NCI-H69 (cell line): ENCODE measurements at places on chromosomes 3 and 15.

DNA sequence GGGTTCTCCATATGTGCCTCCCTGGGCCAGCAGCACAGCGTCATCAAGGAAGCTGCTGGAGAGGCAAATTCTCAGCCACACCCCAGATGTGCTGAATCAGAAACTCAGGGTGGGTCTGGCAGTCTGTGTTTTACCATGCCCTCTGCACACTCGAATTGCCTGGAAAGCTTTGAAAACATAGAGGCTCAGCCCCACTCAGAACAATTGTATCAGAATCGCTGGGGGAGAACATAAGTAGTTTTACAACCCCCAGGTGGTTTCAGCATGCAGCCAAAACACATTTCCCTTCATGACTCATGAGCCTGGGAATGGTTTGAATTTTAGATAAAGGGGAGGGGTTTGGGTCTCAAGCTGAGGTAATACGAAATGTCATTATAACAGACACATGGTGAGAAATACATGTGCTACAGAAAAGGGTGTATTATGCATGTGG is 9.6 kb downstream of the TGM4 start:
- peak; percentile 79 for DNase-seq

DNA sequence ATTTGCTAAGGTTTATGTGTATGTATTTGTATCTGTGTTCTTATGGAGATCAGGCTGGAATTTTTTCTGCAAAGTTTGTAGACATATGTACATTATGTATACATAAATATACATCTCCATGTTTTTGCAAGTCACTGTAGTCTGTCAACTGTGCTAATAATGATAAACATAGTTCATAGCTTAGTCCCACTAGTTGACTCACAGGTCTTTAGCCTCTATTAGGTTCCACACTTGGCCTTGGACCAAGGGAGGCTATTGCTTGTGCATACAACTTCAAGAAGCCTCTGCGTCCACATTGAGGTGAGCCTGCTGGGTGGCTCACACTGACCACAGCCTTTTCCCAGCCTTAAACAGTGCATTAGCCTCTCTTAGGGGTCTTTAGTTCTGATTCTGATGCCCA is 243.8 kb upstream of the PEX5L start:
- DNase-seq = no peak

- DNase-seq = no peak
These were observed 2.2 kb downstream of the RPSA start for GRCh38 chr3:39408493-39409372.

DNA sequence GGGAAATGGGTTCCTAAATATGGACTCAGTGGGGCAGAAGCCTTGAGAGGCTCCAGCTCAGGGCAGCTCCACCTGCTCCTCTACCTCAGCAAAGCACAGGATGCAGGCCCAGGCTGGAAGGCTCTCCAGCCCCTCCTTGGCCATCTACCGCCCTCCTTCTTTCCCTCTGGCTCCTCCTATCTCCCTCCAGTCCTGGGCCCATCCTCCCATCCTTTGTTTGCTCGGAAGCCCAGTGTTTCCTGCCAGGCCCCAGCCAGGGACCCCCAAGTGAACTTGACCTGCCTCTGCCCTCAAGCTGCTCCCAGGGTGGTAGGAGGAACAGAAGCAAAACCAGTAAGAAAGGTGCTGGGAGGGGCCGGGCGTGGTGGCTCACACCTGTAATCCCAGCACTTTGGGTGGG is 20.1 kb downstream of the MAPKAPK3 start:
- no peak for DNase-seq

DNA sequence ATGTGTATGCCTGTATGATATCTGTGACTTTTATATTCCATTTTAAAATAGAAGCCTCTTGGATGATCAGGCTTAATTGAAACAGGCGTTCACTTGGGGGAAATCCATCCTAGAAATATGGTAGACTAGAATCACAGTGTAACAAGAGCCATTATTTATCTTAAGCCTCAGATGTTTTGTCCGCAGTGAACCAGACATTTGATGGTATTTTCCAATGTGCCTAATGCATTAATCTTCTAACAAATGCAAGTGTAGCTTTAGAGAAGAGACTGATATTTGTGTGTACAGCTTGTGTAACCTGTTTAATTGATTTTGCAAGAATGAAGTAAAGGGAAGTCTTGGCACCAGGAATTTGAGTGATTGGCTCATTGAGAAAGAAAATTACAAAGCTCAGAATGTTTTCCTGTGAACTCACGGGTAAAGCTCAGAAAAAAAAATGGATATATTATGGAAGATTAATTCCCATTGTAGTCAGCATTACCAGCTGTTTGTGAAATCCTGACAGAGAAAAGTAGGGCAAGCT is 155.7 kb downstream of the SV2B start:
- no peak for DNase-seq

DNA sequence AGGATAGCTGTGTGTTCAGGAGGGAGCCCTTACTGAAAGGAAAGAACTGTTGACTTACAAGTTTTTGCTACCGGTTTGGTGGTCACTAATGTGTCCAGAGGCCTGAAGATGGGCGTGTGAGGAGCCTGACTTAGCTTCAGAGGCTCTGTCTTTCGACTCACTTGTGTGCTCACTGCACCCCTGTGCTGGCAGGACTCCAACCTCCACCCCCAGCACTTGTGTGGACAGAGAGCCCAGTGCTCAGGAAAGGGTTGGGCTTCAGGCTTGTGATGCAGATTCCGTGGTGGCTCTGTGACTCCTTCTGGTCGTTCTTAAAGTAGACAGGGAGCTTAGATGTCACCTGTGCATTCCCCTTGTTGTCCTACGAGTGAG is 100.9 kb downstream of the PGPEP1L start:
- peak; percentile 3 for DNase-seq

DNA sequence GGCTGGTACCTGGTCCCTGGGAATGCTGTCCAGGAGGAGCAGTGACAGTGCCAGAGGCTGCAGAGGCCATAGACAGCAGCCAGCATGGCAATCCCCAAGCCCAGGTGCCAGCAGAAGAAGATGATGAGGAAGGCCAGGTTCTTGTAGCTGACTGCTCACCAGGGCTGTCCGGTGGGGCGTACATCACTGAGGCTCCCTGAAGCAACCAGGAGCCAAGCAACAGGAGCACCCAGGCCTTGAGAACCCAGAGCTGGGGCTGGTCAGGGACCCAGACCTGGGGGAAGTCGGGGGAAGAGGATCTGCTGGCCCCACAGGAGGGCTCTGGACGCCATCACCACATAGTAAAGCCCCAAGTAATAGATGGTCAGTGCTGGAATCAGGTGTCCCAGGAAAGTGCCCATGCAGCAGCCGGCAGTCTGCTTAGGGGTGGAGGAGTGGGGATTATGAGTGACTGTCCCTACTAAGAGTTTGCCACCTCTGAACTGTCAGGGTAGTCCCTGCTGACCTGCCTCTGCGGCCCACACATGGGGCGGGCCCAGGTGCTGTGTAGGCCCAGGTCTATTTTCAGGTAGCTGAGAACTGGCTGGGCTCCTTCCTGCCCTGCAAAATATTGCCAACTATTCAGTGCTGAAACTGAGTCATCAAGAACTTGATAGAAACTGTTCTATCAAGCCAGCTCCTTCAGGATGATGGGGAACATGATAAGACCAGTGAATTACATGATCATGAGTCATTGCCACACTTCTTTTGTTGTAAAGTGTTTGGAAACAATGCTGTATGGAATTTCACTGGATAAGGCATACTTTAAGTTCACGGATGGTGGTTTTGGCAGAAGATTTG is 68.7 kb downstream of the CHRD start:
- DNase-seq = no peak

DNA sequence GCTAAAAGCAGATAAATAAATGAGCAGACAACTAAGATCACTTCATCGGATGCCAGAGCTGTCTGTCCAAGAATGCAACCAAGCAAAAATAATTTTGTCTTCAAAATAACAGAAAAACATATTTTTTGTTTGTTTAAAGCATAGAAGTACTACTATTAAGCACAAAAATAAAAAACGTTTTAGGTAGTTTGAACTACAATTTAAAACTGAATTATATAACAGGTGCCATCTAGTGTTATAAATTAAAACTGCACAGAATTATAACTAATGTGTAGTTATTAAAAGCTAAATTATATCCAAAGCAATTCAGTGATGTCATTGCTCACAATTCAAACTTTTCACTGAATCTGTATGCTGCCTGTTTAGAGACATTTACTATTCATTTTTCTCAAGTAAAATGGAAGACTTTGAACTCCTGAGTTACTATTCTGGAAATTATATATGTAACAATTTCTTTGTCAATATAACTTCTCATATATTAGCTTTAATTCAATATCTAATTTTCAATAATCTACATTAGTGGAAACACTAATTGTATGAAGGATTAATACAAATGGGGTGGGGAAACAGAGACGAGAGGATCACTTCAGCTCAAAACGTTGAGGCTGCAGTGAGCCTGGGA is 29.5 kb downstream of the LINS1 start:
- DNase-seq = peak; percentile 14

DNA sequence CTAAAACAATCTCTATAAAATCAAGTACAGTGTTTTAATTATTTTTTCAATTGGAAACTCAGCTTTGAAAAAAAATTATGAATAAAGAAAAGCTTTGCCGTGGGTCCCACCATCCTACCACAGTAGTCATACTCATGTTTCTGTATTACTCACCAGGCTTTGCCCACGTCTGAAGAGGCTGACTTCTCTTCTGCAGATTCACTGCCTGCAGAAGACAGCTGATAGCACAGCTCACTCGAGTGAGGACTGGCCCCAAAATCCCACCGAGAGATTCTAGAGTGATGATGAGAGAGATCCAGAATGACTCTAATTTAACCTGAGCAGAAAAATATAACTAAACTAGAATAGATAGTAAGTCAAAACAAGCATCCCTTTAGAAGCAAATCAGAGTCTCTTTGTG is 11.9 kb downstream of the C2CD4B start:
- DNase-seq = no peak

DNA sequence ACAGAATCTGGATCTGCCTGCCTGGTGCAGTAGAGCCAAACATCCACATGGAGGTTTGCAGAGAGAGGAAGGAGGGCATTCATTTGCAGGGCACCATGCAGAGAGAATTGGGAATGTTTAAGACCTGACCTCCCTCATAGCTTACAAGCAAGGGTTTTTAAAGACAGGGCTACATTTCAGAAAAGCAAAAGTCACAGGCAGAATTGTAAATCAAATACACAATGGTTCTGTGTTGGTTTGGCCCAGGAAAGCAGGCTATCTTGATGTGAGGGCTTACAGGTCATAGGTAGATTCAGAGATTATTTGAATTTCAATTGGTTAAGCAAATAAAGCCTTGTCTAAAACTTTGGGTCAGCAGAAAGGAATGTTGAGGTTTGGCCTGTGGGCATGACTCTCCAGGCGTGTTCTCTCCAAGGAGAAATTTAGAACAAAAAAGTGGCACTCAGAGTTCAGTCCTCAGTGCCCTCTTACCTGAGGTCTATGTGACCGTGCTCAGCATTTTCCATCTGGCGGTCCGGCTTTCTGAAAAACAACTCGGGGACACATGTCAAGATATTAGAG is 91.5 kb downstream of the CD47 start:
- peak; percentile 27 for DNase-seq

DNA sequence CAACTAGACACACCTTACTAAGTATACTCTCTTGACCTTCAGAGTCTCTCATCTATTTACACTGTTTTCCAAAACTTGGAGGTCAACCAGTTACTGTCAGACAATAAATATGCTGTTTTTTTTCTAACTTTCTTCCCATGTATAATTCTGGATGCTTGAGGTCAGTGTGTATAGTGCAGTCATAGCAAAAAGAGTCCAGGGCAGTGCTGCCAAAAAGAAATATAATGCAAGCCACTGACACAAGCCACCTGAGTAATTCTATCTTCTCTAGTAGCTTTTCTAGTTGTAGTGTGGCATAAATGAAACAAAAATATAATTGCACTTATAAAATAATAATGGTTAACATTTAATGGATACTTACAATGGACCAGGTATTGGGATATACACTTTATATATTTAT is 21.6 kb downstream of the GADL1 start:
- DNase-seq = no peak

- peak; percentile 22 for DNase-seq
These were observed 10.3 kb downstream of the TIMP4 start for GRCh38 chr3:12148183-12148940.

- no peak for DNase-seq
These were observed 795.8 kb downstream of the OTOL1 start for GRCh38 chr3:162292409-162292808.

DNA sequence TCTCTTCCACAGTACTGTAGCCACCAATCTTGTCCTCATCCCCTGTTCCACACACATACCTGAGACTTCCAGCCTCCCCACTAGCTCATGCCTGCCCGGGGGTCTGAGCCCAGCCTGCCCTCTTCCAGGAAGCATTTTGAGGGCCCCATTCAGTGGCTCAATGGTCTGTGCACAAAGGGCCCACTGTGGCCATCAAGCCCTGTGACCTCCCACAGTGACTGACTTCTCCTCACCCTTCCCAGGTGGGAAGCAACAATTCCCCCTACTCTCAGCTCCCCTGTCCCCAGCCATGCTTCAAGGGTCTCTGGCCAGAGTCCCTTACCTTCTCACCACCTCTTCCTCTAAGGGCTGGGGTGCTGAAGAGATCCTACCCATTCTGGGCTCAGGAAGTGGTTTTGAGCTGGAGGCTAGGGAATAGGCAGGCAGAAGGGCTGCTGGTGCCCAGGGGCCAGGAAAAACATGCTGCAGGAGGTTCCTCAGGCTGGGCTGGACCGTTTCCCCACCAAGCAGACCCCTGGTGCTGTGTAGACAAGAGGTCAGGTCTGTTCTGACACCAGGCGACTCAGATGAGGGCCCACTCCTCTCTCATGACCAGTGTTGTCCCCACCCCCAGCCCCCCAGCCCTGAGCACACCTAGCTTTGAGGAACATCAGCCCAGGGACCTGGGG is 3.0 kb upstream of the KLF15 start:
- no peak for DNase-seq

DNA sequence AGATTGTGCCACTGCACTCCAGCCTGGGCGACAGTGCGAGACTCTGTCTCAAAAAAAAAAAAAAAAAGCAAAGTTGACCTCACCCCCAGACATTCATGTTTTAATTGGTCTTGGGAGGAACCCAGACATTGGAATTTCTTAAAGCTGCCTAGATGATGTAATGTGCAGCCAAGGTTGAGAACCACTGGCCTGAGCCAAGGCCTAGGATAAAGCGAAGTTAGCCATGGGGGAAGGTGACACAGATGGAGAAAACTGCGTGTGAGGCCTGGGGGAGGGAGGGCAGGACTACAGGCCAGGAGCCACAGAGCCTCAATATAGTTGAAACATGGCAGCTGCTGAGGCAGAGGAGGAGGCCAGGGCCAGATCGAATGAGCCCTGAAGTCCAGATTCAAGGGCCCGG is 21.0 kb downstream of the GLB1 start:
- no peak for DNase-seq

DNA sequence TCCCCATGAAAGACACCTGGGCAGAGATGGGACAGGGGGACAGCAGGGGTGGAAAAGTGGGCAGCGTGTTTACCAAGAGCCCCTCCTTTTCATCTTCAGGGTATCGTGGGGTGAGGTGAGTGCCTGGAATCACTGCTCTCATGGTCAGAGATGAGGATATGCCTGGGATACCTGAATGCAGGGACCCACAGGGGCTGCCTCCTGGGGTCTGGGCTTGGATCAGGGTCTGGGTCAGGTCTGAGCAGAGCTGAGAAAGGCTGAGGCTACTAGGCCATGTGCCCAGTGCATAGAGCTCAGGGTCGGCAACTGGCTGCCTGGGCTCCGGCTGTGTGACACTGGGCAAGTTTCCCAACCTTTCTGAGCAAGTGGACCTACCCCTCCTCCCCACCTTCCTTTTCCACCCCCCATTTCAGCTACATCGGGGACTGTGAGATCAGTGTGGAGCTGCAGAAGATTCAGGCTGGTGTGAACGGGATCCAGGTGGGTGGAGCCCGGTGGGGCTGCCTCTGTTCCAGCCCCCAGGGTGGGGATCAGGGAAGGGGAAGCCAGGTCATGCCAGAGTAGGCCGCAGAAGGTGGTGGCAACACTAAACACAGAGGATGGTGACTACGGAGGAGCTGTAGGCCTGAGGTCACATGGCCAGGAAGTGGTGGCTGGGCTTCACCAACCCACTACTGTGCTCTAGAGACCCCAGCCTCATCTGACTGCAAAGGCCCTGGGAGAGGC is 24.5 kb downstream of the ESYT3 start:
- DNase-seq = no peak
